ENCODE measurements at places on chromosomes 4 and X. TPM values are rescaled to one million over a fixed set of nuclear protein-coding genes. Genes with fewer than 3 reads are reported as not detected.

DNA sequence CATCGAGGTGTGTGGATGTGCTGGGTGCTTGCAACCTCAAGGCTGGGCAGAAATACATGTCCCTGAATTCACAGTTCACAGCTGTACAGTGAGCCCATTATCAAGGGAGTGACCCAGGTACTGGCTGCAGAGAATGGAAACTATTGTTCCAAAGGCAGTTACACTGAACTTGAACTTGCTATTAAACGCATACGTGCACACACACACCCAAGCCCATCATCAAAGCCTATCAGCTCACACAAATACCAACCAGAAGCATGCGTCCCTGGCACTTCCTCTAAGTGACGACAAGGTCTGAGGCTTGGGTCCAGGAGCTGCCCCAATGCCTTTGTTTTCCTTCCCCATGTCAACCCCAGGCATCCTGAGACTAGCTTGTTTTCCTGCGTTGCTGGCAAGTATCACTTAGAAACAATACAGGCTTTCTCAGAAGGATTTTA is 88.6 kb downstream of the IRF2 start:
- H3K4me3 ChIP-seq = no peak overlapping the region
- no peaks in the 10 kb centered on the region for H3K27me3 ChIP-seq
- no peak for DNase-seq

DNA sequence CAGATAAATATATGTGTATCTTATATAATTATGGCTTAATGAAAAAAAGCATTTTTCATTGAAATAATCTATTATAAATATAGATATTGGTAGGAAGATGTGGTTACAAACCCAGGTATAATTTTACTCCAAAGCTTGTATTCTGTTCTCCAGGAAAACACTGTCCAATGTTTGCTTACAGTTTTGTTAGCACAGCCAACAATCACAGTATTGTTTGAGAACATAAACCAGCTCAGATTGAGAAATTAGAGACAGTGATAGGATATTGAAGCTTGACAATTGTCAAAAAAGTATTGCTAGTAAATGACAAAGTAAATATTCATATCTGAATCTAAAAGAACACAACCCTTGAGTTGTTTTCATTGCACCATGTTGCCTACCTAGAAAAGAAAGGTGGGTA is 228.8 kb downstream of the ADGRL3 start:
- H3K27me3 ChIP-seq = no peaks in the 10 kb centered on the region
- no peaks in the 10 kb centered on the region for H3K4me1 ChIP-seq
- DNase-seq = no peak
- H3K27ac ChIP-seq = no peak overlapping the region

- no peak for DNase-seq
- H3K4me1 ChIP-seq = no peaks in the 10 kb centered on the region
- no peak overlapping the region for H3K27ac ChIP-seq
- H3K4me3 ChIP-seq = no peak overlapping the region
These were observed 64.7 kb upstream of the UXT start for GRCh38 chrX:47723689-47724088.

DNA sequence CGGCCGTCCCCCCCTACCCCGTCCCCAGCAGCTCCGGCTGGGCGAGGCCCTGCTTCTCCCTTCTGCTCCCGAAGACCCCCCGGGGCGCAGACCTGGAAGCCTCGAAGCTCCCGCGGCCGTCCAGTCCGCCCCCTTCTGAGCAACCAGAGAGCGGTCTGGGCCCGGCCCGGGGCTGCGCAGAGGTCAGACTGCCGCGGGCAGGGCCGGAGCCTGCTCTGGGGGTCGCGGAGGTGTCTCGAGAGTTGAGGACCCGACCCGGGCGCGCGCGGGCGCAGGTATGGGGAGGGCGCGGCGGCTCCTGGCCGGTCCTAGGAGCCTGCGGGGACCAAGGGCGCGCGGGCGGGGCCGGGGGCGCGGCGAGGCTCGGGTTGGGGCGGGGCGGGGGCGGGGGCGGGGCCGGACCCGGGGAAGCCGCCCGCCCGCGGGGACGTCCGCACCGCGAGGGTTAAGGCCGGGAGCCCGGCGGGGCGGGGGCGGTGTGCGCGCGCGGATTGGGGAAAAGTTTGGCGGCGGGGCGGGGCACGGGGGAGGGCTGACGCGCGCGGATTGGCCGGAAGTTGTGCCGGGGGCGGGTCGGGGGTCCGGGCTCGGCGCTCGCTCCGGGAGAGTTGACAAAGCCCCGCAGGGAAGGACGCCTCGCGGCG is at the start of gene FGFRL1:
FGFRL1 (plus strand) TSS at position 605 of the 644 bp plus-strand sequence. CDS start 860 bp downstream, outside the sequence.
- peaks cover 13% of the 10 kb centered on the region for H3K36me3 ChIP-seq
- H3K27me3 ChIP-seq = peaks cover 10% of the 10 kb centered on the region

GRCh38 chrX:54134269-54134668 is 48.8 kb downstream of the FAM120C start:
- no peaks in the 10 kb centered on the region for H3K36me3 ChIP-seq
- no peak overlapping the region for H3K27ac ChIP-seq
- DNase-seq = no peak
- no peak overlapping the region for H3K4me3 ChIP-seq

- no peak for DNase-seq
- H3K4me3 ChIP-seq = no peak overlapping the region
- no peak overlapping the region for H3K27ac ChIP-seq
- no peaks in the 10 kb centered on the region for H3K4me1 ChIP-seq
These were observed 65.1 kb downstream of the GPR143 start for GRCh38 chrX:9700555-9700954.

GRCh38 chr4:113563691-113564378 is 197.7 kb downstream of the CAMK2D start:
- no peak overlapping the region for H3K27ac ChIP-seq
- H3K27me3 ChIP-seq = no peaks in the 10 kb centered on the region
- no peaks in the 10 kb centered on the region for H3K36me3 ChIP-seq
- peaks cover 12% of the 10 kb centered on the region for H3K4me1 ChIP-seq

DNA sequence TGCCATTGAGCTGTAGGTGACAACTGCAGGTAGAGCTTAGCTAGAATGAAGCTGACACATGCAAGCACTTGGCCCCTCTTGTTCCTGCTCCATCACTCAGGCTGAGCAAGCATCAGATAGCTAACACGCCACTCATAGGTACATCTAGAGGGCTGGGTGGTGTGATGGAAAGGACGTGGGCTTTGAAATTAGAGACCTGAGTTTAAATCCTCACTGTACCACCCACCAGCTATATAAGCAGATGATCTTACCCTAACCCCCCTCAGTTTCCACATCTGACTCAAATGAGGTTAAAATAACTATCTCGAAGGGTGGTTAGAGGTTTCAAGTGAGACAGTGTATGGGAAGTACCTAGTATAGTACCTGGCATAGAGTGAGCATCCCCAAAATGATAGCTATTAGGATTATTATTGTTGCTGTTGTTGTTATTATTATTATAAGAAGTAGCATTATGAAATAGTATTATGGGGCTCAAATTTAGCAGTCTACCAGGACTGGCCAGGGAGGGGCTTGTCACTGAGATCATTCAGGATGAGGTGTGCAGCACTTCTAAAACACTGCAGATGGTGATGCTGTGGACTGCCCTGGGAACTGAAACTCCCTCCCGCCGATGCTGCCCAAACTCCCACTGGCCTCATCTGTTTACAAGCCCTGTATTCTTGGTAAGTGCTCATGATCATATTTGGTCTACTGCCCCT is 59.0 kb downstream of the REELD1 start:
- no peaks in the 10 kb centered on the region for H3K36me3 ChIP-seq
- no peak for DNase-seq
- H3K27me3 ChIP-seq = no peaks in the 10 kb centered on the region
- no peak overlapping the region for H3K27ac ChIP-seq
- no peaks in the 10 kb centered on the region for H3K4me1 ChIP-seq

DNA sequence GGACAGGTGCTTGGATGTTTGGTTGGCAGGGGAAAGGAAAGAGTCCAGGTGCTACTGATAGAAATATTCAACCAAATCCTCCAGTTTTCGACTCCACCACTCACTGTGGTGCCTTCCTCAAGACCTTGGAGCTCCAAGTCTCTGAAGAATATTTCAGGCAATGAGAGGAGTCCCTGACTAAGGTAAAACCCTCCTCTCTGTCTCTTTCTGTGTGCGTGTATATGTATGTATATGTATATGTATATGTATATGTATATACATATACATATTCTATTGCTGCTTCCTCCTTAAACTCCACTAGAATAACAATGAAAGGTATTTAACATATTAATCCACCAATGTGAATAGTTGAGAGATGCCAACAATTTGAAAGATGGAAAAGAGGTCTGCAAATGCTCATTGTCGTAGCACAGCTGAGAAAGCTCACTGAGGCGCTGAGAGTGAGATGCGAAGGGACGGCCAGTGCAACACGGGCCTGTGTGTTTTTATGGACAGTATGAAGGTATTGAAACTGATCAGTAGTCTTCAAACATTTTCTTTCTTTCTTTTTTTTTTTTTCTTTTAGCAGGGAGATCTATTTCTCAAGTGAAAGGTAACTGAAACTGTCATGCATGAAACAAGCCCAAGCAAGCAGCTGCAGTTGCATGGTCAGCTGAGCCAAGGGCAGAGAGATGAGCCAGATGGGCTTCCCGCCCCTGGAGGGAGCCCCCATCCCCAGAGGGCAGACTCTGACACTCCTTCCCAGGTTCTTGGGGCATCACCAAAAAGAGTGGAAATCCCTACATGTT is 41.1 kb upstream of the HS3ST1 start:
- no peak overlapping the region for H3K27ac ChIP-seq
- no peaks in the 10 kb centered on the region for H3K36me3 ChIP-seq
- no peaks in the 10 kb centered on the region for H3K27me3 ChIP-seq

GRCh38 chr4:148779771-148780170 is 337.6 kb upstream of the NR3C2 start:
- H3K4me3 ChIP-seq = no peak overlapping the region
- no peaks in the 10 kb centered on the region for H3K27me3 ChIP-seq
- no peak for DNase-seq
- no peaks in the 10 kb centered on the region for H3K4me1 ChIP-seq
- H3K27ac ChIP-seq = no peak overlapping the region

DNA sequence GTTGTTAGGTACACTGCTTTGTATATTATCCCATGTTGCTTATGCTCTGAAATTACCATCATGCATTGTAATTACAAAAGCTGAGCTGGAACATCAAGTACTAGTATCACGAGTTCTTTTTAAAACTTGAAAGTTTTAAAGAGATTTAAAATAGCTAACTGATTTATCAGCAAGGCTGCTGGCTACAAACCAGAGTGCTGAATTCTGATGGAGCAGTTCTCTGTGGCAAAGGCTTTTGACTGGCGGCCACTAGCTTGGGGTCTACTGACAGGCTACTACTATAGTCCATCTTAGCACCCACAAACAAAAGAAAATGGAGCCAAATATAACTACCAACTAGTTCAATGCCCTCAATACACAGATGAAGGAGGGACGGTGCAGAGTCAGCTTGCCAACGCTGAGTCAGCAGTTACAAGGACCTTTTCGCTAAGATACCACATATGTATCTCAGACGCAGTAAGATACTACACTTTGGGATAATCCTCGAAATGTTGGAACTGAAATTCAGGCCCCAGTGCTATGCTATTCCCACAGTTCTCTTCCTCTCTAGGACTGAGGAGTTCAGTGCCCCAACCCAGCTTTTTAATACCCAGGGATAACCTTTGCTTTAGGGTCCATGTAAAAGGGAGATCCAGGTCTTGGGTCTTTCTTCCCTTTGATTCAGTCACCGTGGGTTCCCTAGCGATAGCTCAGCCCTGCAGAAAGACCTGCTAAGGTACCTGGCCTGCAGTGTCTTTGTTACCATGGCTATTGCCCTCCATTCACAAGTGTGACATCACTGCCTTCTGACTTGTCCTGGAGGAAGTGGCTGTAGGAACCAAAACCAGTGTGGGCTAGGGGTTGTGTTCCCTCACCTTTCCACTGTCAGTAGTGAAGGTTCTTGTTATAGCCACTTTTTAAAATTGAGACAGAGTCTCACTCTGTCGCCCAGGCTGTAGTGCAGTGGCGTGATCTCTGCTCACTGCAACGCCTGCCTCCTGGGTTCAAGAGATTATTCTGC is 22.8 kb downstream of the MFAP3L start:
- no peak overlapping the region for H3K4me3 ChIP-seq
- no peak overlapping the region for H3K27ac ChIP-seq
- no peaks in the 10 kb centered on the region for H3K36me3 ChIP-seq
- H3K4me1 ChIP-seq = peaks cover 2% of the 10 kb centered on the region

Gene DGKK
- not detected for total RNA-seq

Gene ADGRG2
- 0.13 TPM for total RNA-seq

Gene GATB
- total RNA-seq = 15.8 TPM

Gene REELD1
- total RNA-seq = not detected

Gene HELT
- not detected for total RNA-seq

Gene NRK
- total RNA-seq = 23.7 TPM

Gene RRH
- not detected for total RNA-seq

All from SJCRH30 (cell line).